Retinal pigment epithelial cell (primary cell): ENCODE measurements at places on chromosomes 6 and 20.

DNA sequence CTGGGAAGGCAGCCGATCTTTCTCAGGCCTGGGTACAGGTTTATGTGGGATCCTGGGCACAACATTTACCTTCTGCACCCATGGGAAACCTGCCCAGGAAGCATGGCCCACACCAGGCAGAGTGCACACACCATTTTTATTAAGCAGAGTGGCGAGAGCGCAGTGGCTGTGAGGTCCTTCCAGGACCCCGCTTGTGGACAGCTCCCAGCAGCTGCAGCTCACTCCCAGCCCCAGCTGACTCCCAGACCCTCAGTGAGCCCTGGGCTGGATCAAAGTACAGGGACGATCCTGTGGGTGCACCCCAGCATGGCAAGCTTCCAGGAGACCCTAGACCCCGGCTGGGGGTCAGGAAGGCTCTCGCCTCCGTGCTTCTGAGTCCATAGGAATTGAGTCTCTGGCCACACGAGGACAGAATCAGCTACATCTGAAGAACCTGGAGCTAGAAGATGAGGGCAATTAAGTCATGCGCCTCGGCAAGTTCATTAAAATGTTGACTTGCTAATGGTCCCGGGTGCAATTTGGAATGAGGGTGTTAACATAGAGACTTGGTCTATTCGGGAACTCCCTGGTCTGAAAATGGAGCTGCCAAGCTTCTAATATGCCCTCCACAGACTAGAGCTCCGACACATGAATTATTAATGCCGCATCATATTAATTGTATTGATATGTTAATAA lies 65.4 kb upstream of the SLCO4A1 start:
- no peak for DNase-seq

DNA sequence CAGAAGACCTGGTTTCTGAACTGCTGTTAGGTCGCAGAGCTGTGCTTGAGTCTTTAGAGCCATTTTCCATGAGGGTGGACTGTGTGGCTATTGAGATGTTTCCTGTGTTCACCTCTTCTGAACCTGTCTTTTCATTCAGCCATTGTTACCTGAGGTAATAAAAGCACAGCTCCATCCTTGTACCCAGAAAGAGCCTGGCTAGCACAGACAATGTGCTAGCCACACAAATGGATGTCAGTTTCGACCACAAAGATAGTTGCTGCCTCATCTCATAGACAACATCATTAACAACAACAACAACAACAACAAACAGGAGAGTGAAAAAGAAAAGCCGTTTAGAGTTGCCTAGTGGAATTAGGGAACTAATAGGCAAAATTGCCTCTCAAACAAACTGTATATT lies 114.7 kb downstream of the MYO6 start:
- DNase-seq = no peak

DNA sequence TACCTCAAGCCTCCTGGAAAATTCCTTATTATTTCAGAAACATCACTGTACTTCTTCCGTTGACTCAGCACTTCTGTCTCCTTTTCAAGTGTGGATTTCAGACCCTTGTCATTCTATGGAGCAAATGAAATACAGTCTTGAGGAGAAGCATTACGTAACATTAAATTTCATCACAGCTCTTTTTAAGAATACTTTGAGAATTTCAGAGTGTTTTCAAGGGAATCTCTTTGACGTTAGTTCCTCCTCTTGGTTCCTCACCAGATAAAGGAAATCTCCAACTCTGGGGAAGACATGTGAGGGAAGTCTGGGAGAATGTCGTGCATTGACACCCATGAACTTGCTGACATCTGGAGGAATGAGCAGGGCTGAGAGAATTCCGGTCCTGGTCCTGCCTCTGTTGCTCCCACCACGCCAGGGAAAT lies 32.3 kb downstream of the UST start:
- DNase-seq = no peak

DNA sequence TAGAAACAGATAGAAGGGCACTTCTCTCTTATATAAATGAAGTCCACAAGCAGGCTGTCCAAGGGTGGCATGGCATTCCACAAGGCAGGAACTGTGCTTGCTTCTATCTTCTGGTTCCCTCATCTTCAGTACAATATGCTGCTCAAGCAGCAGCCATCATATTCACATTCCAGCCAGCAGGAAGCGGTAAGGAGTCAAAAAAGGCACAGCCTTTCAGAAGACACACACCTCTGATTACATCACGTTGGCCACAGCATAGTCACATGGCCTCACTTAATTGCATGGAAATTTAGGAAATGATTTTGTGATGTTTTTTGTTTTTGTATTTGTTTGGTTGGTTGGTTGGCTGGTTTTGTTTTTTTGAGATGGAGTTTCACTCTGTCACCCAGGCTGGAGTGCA lies 19.0 kb downstream of the REM1 start:
- no peak for DNase-seq
